ENCODE measurements at places on chromosomes 6 and 20.

DNA sequence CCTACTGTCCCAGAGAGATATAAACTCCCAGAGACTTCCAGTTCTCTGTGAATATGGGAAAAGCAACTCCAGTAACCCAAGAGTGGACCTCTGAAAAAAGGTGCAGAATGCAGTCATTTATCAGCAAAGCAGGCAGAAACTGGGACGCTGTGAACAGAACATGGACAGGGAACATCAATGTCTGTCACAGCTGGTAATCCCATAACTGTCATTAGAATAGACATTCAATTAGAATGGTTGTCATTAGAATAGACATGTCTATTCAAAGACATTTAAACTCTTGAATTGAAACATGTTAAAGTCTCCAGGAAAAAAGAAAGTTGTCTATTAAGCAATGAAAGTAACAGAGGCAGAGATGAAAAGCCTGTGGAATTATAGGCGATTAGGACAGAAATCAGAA lies 302.1 kb downstream of the BTBD3 start:
- no peak for DNase-seq

- no peak for DNase-seq
Observed at GRCh38 chr6:6695625-6696276, 107.2 kb downstream of the LY86 start.

DNA sequence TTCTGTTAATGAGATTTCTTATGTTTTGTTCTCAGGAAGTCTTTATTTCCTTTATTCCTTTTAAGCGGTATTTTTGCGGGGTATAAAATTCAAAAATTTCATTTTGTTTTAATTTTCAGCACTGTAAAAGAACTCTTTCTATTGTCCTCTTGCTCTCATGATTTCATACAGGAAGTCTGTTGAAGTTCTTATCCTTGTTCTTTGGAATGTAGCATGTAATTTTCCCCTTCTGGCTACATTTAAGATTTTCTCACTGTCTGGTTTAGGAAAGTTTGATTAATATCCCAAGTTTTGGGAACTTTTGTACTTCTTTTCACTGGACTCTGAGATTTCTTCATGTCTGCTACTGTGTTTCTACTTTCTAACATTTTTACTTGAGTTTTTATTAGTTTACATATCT lies 581.4 kb upstream of the GJE1 start:
- DNase-seq, result no peak

DNA sequence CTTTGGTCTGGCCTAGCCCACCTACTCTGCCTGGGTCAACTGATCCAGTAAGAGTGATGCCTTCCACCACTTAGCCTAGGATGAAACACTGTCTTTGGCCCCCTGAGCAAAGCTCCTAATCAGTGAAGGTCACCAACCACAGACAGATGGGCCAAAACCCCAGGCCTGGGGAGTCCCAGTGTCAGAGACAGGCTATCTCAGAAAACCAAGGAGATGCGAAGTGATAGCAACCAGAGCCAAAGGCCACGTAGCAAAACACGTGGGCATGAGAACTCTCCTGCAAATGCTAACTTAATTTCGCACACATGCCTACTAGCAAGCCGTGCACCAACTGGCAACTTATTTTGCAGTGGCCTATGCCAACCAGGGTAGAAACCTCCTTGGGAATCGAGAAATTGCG lies 29.1 kb downstream of the AGPAT4 start:
- no peak for DNase-seq

DNA sequence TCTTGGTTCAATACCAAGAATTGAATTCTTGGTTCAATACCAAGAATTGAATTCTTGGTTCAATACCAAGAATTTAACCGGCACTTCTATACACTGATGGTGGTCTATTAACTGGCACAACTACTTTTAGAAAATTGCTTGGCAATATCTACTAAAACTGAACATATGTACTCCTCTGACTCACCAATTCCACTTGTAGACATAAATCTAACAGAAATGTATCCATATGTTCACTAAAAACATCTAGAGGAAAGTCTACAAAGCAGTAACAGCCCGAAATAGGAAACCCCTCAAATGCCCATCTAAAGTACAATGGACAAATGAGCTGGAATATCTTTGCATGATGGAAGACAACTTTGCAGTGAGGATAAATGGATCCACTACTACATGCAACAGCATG lies 71.9 kb downstream of the KIF16B start:
- DNase-seq, result no peak

DNA sequence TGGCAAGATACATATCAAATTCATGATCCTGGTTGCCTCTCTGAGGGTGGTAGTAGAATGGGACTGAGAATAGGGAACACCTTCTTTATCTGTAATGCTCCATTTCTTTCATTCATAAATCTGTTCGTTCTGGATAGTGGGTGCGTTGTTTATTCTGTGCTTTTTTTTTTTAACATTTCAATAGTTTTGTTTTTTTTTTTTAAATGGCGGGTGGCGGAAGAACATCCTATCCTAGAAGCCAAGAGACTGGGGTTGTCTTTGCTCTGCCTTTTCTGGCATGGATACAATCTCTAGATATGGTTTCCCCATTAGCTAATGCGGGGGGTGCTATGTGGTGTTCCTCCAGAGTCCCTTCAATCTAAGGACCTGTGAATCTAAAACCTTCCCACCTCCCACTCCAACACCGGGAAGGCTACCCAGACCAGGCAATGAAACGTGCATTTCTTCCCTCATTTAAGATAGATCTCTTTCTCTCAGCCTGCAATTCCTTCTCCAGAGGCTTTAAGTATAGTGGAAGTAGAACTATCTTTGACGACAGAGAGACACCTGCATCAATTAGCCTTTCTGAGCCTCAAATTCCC lies 883 bp upstream of the CCDC28A start:
- DNase-seq, result no peak

- DNase-seq, result no peak
Observed at GRCh38 chr6:70838907-70839285, 118.0 kb downstream of the B3GAT2 start.

DNA sequence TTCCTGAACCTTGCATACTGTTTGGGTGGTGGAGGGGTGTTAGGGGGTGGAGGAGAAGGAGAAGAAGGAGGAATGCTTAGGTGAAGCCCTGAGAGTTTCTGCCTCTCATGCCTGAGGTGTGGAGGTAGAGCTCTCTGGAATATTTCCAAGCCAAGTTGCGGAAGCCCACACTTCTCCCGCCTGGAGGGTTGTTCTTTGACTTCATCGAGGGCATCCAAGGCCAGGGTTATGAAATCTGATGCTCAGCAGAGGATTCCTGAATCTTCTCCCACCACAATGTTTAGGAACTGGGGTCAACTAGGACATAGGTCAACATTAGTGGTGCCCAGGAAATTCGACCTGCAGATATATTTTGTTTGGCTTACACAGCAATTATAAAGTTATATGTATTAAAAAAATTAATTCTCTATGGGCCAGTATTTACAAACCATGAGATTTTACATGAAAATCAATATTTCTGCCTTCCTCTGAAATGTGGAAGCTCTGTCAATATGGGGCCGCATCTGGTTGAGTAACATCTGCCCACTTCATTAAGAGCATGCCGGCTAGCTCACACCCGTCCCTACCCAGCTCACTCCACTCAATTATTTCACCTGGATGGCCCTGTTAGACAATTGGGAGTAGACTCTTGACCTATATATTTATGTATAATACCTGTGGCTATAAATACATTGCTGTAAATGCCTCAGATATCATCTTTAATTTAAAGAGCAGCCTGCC lies 257.1 kb upstream of the ZFP64 start:
- no peak for DNase-seq

- DNase-seq, result no peak
Observed at GRCh38 chr6:122798099-122798641, 9.1 kb downstream of the SMPDL3A start.

GRCh38 chr6:157240059-157240959 lies 83.0 kb downstream of the TMEM242 start:
- DNase-seq, result peak; percentile 13

GRCh38 chr6:168092541-168092940 lies 13.5 kb upstream of the FRMD1 start:
- DNase-seq, result no peak

DNA sequence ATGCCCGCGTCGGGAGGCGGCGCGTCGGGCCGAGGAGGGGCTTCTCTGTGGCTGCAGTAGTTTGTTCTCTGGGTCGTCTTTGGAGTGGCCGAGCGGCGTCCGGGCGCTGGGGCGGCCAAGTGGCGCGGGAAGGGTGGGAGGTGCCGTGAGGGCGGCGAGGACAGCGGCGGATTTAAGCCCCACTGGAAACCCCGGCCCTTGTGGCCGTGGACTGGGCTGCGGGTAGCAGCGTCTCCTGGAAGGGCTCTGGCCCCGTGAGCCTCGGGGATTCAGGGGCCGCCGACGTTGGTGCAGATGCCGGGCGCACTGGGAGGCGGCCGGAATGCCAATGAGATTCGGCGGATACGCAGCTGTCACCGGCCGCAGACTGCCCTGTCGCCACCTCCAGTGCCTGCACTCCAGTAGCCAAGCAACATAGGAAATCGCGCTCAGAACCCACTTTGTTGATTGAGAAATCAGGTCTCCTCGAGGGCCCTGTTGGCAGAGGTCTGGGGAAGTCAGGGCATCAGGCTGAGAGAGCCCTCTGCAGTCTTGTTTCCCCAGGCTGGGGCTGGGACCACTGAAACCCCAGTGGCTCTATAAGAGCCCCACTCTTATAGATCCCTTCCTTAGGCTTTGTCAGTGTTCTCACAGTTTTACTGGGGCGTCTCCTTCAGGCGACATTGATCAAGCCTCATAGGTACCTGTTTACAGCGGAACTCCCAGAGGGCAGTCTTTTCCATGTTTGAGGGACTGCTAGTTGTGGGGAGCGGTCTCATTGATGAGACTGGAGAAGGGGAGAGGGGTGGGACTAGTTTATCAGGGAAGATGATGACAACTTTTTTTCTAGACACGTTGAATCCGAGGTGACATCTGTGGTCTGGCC lies 642 bp downstream of the GZF1 start:
- peak; percentile 39 for DNase-seq

DNA sequence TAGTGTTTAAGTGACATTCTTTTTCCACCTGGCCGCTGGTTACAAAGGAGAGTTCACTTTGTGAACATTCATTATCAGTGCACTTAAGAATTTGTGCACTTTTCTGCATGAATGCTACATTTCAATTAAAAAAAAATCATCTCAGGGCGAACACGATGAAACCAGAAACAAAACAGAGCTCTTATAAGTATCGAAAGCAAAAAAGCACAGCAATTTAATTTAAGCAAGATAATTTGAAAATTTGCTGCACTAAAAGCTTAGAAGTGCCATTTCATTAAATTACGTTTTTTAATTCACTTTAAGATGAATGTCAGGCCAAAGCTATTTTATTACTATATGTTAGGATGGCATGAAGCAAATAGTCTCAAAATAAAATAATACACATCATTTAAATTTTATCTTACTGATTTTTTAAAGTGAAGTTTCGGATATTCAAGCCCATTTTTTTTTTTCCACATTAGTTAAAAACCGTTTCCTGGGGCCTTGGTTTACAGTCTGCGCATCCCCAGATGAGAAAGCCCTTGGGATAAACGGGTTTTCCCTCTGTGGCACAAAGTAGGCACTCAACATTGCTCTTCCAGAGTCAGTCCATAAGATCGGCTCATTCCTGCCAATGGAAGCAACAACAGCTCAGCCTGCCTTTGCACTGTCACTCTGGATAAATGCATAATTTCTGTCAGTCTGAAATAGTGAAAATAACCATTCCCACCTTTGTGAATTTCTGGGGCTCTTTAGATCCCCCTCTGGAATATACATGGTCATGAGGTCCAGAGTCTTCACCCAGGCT lies 80.1 kb downstream of the FYN start:
- no peak for DNase-seq

- DNase-seq, result no peak
Observed at GRCh38 chr6:143595251-143596036, 82.3 kb upstream of the PHACTR2 start.

DNA sequence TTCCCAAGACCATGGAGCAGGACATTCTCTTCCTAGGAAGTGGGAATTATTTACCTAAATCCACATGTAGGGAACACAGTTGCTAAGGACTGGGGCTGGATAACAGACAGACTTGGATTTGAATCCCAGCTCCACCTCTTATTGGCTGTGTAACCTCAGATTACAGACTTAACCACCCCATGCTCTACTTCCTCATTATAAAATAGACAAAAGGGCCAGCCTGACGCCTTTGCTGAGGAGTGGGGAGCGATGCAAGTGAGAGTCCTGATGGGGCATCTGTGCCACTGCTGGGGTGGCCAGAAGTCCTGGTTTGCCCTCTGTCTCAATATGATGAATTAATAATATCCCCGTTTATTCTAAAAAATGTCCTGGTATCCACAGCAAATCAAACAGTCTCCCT lies 46.8 kb downstream of the SPATA2 start:
- DNase-seq, result no peak

GRCh38 chr20:40532103-40532502 lies 156.9 kb downstream of the MAFB start:
- no peak for DNase-seq

GRCh38 chr6:51495096-51495495 lies 592.3 kb downstream of the PKHD1 start:
- DNase-seq, result peak; percentile 67

GRCh38 chr6:124132256-124132655 lies 328.6 kb downstream of the NKAIN2 start:
- no peak for DNase-seq

GRCh38 chr6:16265351-16266341 lies 27.3 kb downstream of the GMPR start:
- no peak for DNase-seq

DNA sequence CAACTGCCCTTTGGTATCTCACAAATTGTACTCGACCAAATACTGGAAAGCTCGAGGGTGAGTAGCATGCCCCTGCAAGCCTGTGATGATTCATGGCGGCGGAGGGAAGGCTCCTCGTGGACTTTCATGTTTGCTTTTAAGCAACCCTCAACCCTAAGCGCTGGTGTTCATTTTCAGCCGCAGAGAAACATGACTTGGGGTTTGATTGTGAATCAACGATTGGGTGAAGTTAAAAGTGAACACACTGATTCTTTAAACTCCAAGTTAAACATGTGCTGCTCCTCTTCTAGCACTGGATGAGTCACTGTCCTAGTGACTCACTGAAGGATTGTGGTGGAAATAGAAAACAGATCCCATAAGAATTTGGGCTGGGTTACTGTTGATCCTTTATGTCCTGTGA lies 8.3 kb downstream of the CD109 start:
- DNase-seq, result no peak

DNA sequence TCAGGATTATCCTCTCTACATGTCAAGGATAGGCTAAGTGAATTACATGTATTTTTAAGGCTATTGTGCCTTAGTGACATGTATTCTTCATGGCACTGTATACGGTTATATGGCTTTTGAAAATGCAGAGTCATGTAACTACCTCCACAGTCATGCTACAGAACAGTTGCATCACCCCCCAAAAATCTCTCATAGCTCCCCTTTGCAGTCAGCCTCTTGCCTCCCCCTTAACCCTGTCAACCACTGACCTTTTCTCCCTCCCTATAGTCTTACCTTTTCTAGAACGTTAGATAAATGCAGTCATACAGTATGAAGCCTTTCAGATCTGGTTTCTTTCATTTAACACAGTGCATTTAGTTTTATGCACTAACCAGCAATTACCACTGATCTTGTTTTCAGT lies 10.3 kb upstream of the RNF24 start:
- DNase-seq, result no peak

- DNase-seq, result no peak
Observed at GRCh38 chr6:40472353-40472752, 114.8 kb downstream of the LRFN2 start.

GRCh38 chr6:113006494-113006893 lies 659.4 kb downstream of the RFPL4B start:
- no peak for DNase-seq

- no peak for DNase-seq
Observed at GRCh38 chr20:4169360-4170190, 154.2 kb upstream of the RNF24 start.
